ENCODE measurements at places on chromosomes 13 and 19.
A peak's percentile ranks its signal among the peaks of the same experiment; 100 is the strongest.

GRCh38 chr19:8093740-8094139 is 41.2 kb downstream of the CCL25 start:
- DNase-seq = no peak

GRCh38 chr13:47678201-47678968 is 322.7 kb downstream of the SUCLA2 start:
- DNase-seq = no peak

DNA sequence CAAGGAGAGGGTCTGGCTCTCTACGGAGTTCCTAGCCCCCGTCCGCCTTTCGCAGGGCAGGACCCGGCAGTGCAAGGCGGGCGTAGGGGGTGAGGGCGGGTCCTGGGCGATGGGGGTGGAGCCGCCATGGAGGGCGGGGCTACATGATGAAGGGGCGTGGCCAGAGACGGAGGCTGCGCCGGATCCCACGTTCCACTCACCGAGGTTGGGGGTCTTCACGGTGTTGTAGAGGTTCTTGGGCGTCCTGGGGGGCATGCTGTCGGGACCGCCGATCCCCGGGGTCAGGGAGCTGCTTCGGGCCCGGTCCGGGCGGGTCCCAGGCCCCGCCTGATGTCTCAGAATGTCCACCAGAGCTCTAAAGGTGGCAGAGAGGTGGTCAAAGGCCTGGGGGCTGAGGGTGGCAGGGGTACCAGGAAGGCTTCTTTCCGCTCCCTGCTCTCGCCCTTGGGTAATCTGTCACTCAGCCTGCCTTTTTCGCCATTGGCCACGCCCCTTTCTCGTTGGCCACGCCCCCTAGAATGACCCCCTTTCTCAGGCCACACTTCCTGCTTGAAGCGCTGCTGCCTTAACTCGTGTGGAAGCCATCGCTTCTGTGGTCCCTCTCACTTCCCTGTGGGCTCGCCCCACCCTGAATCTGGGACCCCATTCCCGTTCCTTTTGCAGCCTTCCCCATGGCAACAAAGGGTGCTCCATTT is 2.5 kb downstream of the SHISA7 start:
- no peak for DNase-seq

GRCh38 chr13:21960108-21960507 is 289.2 kb downstream of the FGF9 start:
- no peak for DNase-seq

DNA sequence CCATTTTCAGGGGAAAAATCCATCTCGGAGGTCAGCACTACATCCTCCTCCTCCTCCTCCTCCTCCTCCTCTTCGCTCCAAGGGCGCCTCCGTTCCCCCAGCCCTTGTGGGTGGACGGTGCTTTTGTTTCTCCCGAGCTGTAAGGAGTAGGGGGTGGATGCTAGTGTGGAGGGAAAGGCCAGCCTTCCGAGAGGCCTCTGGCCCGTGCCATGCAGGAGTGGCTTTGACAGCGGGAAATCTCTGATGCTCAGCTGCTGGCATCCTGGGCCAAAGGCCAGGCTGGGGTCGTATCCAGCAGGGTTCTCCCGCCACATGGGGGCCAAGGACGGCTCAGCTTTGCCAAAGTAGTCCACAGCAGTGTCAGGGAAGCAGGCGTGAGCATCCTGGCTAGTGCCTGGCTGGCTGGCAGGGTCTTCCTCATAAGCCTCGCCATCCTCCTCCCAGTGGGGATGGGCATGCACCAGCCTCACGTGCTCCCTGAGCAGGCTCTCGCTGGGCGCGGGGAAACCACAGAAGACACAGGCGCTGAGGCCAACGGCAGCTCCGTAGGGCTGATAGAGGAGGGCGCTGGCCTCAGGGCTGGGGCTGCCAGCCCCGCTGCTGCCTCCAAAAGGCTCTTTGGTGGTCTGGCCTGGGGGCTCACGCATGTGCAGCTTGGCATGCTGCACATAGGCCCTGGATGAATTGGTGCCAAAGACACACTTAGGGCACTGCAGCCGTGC is 10.5 kb downstream of the WIZ start:
- DNase-seq = no peak

- DNase-seq = no peak
These were observed 5.0 kb downstream of the LILRB2 start for GRCh38 chr19:54275951-54276350.

- no peak for DNase-seq
These were observed 70.8 kb upstream of the FGF14 start for GRCh38 chr13:102472650-102473049.

DNA sequence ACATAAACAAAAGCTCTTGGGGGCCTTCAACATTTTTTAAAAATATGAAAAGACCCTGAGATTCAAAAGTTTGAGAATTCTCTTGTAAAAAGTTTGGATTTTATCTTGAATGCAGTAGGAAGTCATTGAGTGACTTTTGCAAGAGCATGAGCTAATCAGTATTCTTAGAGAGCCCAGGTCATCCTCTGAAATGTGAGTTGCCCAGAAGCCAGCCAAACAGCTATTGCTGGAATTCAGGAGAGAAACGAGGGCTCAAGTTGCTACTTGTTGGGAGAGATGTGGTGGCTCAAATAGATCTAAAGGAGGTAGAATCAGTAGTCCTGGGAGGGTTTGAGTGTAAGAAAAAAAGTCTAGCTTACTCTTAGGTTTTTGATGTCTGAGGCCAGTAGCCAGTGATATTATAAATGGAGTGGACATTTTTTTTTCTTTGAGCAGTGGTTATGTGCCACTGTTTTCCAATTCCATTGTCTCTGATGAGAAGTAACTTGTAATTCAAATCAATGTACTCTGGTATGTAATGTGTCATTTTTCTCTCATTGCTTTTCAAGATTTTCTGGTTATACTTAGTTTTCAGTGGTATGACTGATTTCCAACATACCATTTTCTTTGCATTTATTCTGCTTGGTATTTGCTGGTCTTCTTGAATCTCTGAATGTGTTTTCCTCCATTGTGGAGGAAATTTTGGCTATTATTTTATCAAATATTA is 30.7 kb downstream of the LMO7 start:
- DNase-seq = no peak

GRCh38 chr13:87666831-87667230 is 4.3 kb upstream of the SLITRK5 start:
- no peak for DNase-seq

GRCh38 chr13:36163286-36163685 is 32.1 kb upstream of the DCLK1 start:
- no peak for DNase-seq

DNA sequence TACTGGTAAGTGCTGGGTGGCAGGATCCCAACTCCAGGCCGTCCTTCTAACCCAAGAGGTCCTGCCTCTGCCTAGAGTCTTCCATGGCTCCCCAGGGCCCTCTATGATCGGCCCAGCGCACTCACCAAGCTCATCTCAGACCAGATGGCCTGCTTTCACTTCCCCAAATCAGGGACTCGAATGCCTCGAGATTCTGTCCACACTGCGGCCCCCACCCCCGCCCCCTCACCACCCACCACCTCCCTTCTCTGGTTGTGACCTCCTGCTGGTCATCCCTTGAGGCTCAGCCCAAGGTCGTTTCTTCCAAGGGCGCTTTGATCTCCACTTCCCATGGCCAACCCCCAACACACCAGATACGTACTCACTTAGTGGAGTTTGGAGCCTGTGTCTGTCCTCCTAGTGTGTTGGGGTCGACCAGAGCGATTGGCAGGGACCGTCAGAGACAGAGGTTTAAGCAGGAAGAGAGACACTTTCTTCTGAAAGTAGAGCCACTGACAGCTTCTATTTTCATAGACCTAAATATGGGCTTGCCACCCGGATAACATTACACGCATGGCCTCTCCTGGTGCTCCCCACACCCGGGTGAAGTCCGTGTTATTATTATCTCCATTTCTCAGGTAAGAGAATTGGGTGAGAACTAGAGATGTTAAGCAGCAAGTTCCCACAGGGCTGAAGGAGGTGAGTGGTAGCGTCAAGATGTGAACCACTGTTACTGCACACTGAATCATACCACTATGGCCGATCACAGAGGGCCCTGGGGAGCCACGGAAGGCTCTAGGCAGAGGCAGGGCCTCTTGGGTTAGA is at the start of gene FCER2:
Gene FCER2 (minus strand): TSS at position 478 of the 804 bp plus-strand sequence. CDS start 2,371 bp downstream, outside the sequence.
- no peak for DNase-seq

DNA sequence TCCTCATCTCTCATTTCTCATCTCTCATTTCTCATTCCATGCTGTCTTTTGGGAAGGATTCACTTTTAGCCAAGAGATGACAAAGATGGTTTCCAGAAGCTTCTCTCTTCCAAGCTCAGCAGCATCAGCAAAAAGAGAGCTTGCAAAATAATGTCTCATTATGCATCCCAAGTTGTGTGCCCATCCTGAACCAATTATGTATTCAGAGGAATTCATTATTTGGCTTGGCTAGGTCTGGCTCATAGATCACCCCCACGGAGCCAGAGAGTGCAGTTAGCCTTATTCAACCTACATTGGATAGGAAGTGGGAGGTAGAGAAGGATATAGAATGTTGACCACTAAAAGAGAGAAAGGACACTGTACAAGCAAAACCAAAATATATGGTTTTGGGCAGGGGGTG is 5.4 kb upstream of the OLFM2 start:
- DNase-seq = no peak

DNA sequence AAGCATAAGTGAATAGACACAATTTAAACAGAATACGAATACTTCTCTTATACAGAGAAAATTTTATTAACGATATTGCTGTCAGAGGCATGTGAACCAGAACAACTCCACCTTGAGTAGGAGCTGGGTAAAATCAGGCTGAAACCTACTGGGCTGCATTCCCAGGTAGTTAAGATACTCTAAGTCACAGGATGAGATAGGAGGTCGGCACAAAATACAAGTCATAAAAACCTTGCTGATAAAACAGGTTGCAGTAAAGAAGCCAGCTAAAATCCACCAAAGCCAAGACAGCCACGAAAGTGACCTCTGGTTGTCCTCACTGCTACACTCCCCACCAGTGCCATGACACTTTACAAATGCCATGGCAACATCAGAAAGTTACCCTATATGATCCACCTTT is 49.2 kb upstream of the TRPC4 start:
- peak; percentile 12 for DNase-seq

GRCh38 chr13:102825921-102826706 is 19.7 kb upstream of the ERCC5 start:
- DNase-seq = no peak

GRCh38 chr19:45816236-45817009 is 1.3 kb upstream of the RSPH6A start:
- no peak for DNase-seq

- DNase-seq = no peak
These were observed 373.0 kb downstream of the COG6 start for GRCh38 chr13:40028446-40028845.

- DNase-seq = no peak
These were observed 30.7 kb upstream of the RFXAP start for GRCh38 chr13:36788276-36788675.

DNA sequence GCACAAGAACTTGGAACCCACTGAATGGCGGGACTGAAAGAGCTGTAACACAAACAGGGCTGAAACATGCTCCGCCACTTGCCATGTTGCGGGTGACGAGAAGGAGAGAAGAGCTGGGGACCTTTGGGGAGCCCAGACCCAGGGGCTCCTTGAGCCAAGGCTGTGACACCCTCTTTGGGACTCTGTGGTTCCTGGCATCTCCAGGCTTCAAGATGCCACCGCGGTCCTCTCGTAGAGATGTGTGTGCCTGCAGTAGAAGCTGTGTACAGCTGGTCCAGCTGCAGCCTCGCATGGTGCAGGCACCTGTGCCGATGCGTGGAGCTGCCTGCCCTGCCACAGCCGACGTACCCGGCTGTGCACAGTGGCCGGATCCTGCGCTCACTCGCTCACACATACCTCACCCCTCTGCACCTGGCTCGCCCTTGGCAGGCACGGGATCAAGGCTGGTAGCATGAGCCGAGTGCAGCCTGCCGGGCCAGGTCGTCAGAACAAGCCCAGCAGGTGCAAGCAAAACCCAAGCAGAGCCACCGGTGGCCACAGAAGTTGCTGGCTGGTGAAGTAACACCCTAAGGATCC is 1385.8 kb downstream of the PCDH9 start:
- DNase-seq = no peak

DNA sequence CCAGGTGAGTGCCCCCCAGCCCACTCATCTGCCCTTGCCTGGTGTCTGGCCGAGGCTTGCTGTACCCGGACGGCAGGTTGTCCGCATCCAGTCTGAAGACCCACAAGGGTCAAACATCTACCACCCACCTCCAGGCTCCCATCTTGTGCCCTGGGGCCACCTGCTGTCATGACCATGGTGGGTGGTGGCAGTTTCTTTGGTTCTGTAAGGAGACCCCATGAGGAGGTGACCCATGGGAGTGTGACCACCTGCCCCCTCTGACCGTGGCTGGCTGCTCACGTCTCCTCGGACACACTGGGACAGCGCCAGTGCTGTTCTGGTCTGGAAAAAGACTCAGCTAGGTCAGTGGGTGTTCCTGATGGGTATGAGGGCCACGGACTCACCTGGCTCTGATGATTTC is 93.9 kb downstream of the TEX29 start:
- DNase-seq = no peak

GRCh38 chr13:96835546-96835945 is 158.7 kb downstream of the OXGR1 start:
- no peak for DNase-seq

- no peak for DNase-seq
These were observed 46.8 kb upstream of the ZNF726 start for GRCh38 chr19:23867895-23868294.

DNA sequence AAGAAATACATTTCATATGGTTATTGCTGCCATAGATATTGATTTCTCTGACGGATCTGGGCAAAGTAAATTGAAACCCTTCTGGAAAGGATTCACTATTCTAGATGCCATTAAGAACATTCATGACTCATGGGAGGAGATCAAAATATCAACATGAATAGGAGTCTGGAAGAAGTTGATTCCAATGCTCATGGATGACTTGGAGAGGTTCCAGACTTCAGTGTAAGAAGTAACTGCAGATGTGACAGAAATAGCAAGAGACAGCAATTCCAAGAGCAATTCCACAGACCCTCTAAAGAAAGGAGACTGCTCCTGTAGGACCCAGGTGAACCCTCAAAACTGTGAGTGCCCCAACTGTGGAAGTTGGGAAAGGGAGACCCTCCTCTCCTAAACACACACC is 30.9 kb upstream of the KCTD12 start:
- no peak for DNase-seq

- DNase-seq = no peak
These were observed 1215.7 kb upstream of the SLC10A2 start for GRCh38 chr13:104281910-104282309.

DNA sequence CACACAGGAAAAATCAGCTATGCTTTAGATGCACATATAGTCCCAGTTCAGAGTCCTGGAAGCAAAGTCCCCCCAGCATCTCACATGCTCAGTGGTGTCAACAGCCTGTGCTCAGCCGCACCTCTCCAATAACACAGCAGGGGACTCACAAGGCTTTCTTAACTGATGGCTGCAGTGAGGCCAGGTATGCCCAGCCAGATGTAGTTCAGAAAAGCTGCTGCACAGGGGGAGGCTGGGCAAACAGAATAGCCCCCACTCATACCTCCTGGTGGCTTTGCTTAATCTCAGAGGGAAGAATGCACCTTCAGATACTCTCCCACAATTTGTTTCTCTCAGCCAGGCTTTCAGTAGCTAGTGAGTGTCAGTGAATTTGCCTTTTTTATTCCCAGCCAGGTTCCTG is 33.4 kb downstream of the FAM124A start:
- no peak for DNase-seq

DNA sequence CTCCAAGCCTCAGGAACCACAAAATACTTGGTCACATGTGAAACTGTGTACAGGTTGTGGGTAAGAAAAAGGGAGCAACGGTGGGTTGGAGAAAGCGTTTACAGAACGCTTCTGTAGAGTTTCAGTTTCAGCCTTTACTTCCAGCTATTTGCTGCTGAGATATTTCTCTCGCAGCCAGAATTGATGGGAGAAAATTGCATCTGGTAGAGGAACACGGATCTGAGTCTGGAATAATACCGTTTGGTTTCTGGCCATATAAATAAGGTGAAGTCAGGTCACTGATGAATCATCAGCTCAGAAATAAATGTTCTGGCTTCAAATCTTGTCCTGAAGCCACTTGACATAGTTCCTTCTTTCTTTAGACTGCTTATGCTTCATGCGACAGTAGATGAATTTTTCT is 20.3 kb upstream of the RFC3 start:
- DNase-seq = no peak
